Activated CD4-positive, alpha-beta T cell treated with anti-CD3 and anti-CD28 coated beads, Interleukin-2, Interleukin-6, amounts not matched to agents 100 ng/mL and 50 ng/mL, durations not matched to agents 16 hours and 8 hours (primary cell): ENCODE measurements at places on chromosomes 12 and 14.
A peak's percentile ranks its signal among the peaks of the same experiment; 100 is the strongest.

GRCh38 chr14:105281371-105282097 is 19.3 kb downstream of the BRF1 start:
- peak; percentile 43 for DNase-seq

GRCh38 chr12:55797550-55797949 is 20.0 kb downstream of the SARNP start:
- DNase-seq: no peak

DNA sequence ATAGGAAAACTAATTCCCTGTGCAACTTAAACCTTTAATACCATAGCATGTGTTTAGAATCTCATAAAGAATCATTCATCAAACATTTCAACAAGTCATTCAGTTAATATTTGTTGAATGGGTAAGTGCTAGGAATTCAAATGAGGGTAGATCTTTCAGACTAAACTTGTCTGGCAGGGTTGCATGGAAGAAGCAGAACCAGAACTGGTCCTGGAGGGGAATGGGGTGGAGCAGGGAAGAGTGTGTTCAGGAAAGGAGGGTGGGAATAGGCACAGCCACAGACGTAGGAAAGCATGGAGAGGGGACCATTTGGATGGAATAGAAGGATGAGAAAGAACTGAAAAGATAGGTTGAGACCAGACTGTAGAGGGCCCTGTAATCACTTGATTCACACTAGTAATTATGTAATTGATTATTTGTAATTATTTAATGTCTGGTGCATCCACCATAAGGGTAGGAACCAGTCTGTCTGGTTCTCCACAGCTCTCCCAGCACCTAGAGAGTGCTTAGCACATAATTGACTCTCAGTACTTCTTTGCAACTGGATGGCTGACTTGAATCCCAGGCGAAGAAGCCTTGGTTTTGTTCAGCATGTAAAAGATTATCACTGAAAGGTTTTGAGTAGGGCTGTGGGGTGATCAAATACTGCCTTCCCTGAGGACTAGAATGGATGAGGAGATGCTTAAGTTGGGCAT is 3.0 kb upstream of the MAP3K9 start:
- DNase-seq: no peak

- DNase-seq: no peak
Observed at GRCh38 chr14:76405627-76406026, 29.7 kb downstream of the ESRRB start.

DNA sequence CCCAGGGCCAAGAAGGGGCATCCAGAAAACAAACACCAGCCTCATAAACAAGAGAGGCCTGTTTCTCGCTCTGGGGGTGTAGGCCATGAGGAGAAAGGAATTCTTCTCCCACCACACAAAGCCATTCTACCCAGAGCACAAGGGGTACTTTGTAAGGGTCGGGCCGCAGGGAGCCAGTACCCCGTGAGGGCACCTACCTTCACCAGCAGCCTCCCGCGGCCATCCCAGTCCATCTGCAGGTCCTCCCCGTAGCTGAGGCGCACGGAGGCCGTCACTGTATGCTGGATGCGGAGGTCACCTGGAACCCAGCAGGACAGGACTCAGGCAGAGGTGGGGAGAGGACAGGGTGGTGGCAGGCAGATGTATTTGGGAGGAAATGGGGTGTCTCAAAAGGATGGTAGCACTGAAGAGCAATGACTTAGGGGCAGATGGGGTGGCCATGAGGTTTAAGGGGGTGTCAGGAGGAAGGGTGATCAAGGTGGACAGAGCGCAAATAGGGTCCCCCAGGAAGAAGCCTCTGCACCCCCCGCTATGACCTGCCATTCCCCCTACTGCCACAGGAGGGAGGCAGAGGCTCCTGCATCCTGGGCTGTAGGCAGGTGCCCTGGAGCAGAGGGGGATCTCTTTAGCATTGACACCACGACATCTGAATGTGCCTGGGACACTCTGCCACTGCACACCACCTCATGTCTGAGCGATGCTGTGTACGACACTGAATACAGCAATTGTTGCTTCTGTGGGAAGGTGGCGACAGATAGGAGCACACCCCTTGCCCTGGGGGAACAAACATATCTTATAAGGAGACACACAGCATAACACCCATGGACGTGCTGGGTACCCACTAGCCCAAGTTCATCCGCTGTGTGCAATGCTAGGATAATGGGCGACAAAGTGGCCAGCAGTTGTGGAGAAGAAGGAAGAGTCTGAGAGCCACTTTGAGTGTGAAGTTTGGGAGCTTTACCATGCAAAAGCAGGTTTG is 61.4 kb downstream of the VWF start:
- peak; percentile 66 for DNase-seq

DNA sequence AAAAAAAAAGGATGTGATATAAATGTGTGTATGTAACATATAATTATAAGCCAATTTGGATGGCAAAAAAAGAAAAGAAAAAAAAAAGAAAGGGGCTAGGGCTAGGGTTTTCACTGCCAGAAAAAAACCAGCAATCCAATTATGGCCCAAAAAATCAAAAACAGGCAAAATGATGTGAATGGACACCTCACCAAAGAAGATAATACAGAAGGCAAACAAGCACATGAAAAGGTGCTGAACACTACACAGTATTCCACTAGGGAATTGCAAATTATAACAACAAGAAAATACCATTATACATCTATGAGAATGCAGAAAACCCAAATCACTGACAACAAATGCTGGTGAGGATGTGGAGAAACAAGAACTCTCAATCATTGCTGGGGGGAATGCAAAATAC is 12.1 kb upstream of the MIPOL1 start:
- DNase-seq: no peak

DNA sequence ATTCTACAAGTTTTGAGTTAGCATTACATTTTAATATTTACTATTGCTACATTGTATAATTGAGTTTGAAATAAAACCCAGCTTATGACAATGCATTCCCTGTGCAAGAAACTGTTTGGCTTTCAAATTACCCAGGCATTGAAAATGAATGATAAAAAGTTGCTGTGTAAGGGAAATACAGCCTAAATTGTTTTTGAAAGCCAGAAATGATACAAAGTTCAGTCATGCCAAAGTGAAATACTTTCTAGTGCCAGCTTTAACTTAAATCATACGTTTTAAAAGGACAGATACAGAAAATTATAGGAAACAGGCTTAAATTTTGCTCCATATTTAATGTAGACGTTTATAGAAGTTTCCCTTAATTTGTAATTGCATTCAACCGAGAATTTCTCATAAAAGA is 2.8 kb downstream of the MGAT2 start:
- DNase-seq: no peak

GRCh38 chr12:58916921-58917511 is 3.3 kb downstream of the LRIG3 start:
- DNase-seq: no peak

- no peak for DNase-seq
Observed at GRCh38 chr14:76371066-76371465, 4.9 kb upstream of the ESRRB start.

DNA sequence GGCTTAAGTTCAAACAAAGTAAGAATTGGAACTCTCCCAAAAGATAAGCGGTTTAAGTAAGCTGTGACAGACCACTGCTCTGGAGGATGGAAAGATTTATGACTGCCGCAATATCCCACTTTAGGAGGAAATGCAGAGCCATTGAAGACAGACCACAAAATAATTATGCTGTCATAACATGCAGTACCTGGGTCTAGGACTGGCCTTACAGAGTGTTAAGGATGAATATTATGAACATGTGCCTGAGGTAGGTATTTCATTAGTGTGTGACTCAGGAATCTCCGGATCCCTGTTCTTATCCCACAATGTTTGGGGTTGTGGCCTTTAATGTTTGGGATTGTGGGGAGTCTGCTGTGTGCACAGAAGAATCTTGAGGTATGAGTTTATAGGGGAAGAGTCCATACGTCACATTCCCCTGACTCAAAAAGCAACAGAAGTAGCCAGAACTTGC is 114.9 kb downstream of the SAMD4A start:
- DNase-seq: no peak

DNA sequence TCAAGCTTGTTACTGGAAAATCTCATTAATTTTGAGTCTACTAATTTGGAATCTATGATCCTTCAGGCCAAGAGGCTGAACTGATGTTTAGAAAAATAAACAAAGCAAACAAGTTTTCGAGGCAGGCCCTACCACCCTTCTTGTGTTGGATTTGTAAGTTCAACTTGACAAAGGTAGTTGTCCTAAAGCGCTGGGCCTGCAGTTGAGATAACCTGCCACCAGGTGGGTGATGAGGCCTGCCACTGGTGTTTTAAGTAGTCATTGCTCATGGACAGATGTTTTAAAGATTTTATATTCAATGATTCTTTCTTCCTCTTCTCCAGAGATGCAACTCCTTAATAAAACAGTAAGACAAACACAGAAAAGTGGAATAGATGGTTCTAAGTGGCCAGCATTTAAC is 19.4 kb downstream of the ACVRL1 start:
- peak; percentile 49 for DNase-seq

GRCh38 chr12:100976735-100977134 is 182.2 kb downstream of the ANO4 start:
- DNase-seq: no peak
